DMS153 (cell line): ENCODE measurements at places on chromosomes 7 and 10.
A peak's percentile ranks its signal among the peaks of the same experiment; 100 is the strongest.

DNA sequence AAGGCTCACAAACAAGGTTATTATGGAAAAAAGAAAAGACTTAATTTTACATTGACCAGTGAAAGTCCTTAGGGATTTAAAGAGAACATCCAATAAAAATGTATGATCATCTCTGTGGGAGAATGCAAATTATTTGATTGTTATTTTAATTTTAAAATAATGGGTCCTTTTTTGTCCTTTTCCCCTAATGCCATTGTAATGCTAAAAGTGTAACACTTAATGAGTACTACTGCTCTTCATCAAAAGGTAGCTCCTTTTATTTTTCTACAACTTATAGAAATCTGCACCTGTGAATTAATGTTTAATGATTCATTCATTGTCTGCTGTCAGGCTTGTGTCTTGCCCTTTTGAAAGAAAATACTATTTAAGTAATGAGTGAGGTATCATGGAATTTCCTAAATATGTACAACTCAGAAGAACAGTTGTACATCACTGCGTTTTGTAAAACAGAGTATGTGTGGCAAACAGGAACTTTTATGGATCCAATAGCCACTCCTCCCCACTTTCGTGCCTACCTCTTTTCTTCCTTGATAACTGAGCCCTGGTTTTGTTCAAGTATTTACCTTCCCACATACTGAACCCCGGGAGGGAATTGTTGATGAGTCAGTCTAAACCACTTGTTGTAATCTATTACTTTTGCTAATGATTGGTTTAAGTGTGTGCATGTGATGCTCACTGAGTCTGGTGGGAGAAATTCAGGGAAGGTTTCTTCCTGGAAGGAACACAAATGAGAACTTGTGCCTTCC, 19.9 kb upstream of the TRUB1 start:
- peak; percentile 68 for DNase-seq

- DNase-seq, result no peak
These were observed 342.9 kb downstream of the TNS3 start for GRCh38 chr7:47239034-47239433.

DNA sequence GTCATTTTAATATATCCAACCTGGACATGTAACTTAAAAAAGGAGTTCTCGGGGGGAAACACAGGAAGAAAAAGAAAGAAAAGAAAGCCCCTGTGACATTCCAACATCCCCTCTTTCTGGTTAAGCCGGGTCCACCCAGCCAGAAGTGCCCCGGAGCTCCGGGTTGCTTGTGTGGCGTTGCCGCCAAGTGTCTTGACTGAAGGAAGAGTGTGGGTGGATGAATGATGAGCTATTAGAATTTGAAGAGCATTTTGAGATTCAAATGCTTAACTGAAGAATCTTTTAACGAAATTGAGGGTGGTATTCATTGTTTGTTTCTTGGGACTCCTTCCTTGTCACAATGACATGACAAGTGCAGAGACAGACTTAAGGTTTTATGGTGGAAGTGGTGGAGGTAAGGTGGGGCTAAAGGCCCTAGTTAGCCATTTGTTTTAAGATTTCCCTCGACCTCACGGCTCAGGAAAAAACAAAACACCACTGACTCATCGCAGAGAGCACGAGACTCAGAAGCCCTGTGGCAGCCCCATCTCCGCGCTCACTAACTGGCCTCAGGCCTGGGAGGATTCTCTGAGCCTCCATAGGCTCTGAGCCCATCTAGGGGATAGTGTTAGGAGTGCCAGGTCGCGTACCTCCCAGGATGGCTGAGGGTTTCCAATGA, 1.8 kb upstream of the GLI3 start:
- no peak for DNase-seq

DNA sequence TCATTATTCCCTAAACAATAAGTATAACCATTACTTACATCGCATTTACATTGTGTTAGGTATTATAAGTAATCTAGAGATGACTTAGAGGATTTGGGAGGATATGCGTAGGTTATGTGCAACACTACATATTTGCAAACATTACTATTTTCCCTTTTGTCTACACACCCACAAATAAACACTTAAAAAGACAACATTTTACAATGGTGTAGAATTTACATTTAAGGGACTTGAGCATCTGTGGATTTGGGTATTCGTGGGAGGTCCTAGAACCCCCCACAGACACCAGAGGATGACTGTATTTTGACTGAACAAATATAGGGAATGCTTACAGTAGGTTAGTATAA, 220.2 kb upstream of the MYO3A start:
- DNase-seq, result no peak
